ENCODE measurements at places on chromosomes 2 and 18.

GRCh38 chr2:17163638-17164037 is 354.6 kb downstream of the RAD51AP2 start:
- DNase-seq = no peak

DNA sequence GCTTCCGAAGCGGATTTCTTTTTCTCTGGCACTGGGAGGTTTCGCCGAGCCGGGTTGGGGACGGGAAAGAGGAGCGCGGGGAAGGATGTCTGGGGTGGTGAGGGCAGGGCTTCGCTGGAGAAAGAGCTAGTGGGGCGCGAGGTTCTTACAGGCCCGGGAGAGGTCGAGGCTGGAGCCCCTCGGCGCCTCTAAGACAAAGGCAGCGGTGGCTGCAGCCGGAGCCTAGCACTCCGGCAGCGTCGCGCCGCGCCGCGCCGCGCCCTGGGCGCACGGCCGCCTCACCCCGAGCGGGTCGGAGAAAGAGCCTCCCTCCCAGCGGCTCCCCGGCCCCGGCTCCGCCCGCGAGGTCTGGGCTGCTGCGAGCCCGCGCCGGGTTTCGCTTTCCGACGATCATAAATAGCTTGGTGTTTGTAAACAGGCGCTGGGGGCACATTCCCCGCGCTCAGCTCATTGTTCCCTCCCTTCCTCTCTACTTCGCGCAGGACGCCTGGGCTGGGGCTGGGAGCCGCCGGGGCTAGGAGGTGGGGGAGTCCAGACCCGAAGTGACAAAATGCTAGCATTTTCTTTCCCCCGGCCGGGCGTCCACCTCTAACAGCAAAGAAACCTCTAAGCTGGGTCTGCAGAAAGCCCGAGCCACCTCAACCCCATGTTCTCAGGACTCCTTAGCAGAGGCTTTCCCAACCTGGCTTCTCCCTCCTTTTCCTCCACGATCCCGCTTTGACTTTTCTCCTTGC is 813 bp upstream of the MEIS1 start:
- DNase-seq = peak; percentile 61

GRCh38 chr2:9763356-9764152 is 79.7 kb upstream of the TAF1B start:
- DNase-seq = no peak

GRCh38 chr2:9199716-9200632 is 6.6 kb upstream of the ASAP2 start:
- no peak for DNase-seq

- no peak for DNase-seq
Observed at GRCh38 chr2:58515827-58516573, 274.9 kb upstream of the FANCL start.

GRCh38 chr2:222319586-222320435 is 21.0 kb upstream of the PAX3 start:
- DNase-seq = no peak

- DNase-seq = no peak
Observed at GRCh38 chr2:240538031-240538780, 19.6 kb downstream of the ANKMY1 start.

DNA sequence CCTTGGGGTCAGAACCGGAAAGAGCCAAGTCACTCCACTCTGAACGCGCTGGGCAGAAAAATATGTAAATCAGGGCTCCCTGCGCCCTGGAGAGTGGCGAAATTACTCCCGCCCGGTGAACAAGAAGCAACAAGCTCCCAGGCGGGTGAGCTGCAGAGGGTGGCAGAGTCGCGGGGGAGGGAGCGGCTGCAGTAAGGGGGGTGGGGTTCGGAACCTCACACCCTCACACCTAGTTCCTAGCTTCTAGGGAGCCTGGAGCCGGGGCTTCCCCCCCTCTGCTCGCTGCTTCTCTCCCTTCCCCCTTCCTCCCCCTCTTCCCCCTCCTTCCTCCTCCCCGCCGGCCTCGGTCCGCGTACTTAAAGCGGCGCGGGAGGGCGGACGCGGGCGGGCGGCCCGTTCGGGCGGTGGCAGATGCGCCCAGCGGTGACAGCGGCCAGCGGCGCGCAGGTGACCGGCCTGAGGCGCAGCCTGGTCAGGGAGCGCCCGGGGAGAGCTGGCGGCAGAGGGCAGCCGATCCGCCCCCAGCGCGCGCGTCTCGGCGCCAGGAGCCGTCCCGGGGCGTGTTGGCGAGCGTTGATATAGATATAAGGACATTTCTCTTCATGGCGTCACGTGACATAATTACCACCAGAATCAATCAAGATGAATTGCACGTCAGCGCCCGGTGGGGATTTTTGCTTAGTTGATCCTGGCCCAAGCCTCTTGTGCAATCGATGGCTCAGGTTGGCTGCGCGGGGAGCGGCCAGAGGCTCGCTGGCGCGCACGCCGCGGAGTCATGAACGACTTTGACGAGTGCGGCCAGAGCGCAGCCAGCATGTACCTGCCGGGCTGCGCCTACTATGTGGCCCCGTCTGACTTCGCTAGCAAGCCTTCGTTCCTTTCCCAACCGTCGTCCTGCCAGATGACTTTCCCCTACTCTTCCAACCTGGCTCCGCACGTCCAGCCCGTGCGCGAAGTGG is at the start of gene HOXD11:
TSS of gene HOXD11 (plus strand) at position 700 of the 959 bp plus-strand sequence. CDS start at position 776, 76 bp downstream.
- no peak for DNase-seq

DNA sequence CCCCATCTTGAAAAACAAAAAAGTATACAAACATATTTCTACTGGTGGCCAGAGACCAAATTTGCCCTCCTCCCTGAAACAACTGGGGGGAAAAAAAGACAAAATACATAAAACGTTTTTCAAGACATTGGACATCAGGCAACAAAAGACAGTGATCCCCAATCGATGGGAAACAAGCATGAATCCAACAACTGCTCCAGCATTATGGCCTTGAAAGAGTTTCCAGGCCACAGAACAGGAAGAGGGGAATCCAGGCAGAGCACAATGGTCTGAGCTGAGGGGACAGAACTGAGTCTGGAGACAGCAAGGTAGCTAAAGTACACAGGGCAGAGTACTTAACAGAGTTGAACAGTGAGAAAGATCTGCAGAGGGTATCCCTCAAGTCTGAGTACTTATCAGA is 4.4 kb downstream of the CCDC88A start:
- DNase-seq = no peak

- DNase-seq = no peak
Observed at GRCh38 chr2:103219398-103219797, 457.6 kb downstream of the TMEM182 start.

DNA sequence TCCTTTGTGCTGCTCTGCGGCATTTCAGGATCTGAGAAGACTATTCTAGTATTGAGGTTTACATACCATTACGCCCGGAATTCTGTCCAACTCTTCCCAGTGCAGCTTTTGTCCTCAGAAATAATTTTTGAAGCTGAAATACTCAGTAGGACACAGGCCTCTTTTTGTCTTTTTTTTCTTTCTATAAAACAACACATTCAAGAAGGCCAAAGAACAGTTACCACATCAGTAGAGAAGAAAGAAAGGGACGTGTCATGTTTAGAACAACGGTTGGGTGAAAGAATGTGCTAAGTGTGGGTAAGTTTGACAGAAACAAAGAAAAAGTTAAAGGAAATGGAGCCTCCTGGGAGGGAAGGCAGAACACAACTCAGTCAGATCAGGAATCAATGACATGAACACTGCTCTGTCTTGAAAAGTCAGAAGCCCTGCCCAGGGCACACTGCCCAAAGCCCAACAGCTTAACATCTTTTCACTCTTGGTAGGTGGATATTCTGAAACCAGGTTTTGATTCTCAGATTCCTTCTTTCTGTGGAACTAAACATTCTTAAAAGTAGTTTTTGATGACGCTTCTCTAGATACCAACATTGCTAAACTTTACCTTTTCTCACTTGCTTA is 198.6 kb upstream of the CWC22 start:
- DNase-seq = no peak

DNA sequence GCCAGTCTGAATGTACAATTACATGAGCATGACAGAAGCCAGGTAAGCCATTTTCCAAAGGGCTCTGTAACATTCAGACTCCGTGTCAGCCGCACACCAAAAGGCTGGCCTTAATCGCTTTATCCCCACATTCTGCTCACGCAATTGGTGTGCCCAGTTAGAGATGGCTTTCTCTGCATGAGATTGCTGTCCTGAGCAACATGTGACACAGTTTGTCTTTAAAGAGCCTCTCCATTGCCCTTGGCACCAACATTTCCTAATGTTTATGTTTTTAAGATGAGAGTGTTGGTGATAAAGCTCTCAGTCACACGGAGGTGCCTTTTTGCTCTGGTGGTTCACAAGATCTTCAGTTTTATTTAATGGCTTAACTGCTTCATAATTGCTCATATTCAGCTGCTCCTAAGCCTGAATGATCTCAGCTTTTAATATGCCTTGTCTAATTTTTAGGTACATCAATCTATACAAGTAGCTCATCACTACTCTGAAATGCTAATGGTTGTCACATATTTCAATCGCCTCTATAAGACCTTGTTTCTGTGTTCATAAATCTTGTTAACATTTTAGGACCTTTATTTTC is 164.8 kb upstream of the ACVR2A start:
- no peak for DNase-seq

GRCh38 chr2:95350368-95350767 is 52.1 kb upstream of the FAHD2A start:
- no peak for DNase-seq

DNA sequence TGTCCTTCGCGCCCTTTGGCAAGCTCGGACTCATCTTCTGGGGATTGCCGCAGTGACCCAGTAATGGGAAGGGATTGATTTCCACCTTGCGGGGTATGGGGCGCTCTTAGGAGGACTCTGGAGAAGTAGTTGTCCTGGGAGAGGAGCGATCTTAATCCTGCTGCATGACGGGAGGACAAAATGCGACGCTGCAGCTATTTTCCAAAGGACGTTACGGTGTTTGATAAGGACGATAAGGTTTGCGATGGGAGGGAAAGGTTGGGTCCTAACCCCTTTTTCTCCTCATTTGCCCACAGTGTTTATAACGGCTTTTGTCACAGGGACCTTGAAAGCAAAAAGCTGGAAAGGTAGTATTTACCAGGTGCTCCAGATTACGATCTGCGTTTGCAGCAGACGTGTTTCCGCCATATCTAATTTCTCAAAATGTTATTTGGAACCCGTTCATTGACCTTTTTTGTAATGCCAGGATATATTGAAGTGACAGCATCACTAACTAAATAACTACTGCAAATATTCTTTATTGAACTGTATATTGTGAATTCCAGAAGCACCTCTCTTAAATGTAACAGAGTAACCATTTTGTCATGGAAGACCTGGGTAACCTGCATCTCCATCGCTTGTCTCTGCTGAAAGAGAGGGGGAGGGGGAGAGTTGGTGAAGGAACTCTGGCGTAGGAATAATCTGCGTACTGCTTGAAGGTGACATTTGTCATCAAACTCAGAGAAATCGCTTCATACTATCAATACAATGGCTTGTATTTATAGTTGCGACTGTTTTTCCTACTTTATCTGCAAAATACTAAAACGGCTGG is 590 bp downstream of the MDH1 start:
- DNase-seq = peak; percentile 4

DNA sequence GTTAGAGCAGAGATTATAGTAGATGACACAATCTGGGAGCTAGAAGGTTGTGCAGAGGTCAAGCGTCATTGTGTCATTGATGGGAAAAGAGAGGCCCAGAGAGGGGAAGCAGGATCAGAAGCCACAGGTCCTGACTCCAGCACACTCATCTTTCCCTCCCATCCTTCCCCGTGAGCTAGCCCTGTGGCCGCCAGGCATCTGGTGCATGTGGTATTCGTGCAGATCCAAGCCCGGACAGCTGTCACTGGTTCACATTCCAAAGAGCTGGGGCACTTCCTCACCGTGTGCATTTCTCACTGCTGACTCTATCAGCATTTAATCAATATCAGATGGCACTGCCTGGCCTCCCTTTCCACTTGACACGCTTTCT is 94.1 kb upstream of the THOC1 start:
- DNase-seq = no peak

GRCh38 chr2:189685540-189686229 is 11.2 kb downstream of the ANKAR start:
- no peak for DNase-seq

DNA sequence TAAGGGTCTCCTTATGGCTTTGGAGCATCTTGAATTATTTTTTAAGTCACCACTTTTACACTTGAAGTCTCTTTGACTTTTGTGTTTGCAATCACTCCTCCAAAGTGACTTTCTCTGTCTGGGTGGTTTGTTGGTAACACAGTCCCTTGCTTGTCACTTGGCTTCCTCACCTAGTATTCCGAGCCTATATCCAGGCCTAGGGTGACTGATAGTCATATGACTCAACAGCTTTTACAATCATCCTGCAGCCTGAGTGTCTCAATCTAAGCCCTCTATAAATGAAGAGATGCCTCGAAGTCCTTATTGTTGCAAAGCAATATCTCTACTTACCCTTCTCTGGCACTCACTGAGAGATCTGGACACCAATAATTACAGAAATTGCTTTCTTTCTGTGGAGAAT is 53.9 kb upstream of the SETBP1 start:
- DNase-seq = no peak

DNA sequence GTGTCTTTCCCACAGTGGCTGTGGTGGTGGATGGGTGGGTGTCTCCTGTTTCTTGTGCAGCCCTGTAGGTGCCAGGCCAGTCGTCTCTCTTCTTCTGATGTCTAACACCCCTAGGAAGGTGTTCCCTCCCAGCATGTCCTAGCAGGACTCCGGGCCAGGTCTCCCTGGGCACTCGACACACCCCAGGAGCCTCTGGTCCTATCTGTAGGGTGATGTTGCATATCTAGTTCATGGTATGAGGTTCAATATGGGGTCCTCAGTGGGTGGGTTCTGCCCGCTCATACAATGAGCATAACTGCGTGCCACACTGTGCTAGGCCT is 14.4 kb downstream of the NGEF start:
- DNase-seq = no peak

DNA sequence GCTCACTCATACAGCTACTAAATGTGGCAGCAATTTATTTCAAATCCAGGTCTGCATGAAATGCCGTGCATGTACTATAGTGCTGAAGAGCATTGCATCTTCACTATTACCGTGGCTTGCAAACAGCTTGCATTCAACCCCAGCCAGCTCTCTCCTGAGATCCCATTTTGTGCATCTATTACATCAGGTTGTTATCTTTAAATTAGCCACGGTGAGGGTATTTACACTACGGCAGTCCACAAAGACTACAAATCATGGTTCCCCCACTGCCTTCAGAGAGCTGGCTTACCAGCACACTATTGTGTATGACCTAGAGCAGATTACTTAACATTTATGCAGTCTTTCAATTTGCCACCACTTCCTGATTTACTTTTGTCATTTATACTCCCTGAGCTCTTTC is 621.3 kb upstream of the LRATD1 start:
- no peak for DNase-seq

- no peak for DNase-seq
Observed at GRCh38 chr18:10351219-10351818, 103.1 kb upstream of the APCDD1 start.
